ENCODE measurements at places on chromosomes 5 and 9.

DNA sequence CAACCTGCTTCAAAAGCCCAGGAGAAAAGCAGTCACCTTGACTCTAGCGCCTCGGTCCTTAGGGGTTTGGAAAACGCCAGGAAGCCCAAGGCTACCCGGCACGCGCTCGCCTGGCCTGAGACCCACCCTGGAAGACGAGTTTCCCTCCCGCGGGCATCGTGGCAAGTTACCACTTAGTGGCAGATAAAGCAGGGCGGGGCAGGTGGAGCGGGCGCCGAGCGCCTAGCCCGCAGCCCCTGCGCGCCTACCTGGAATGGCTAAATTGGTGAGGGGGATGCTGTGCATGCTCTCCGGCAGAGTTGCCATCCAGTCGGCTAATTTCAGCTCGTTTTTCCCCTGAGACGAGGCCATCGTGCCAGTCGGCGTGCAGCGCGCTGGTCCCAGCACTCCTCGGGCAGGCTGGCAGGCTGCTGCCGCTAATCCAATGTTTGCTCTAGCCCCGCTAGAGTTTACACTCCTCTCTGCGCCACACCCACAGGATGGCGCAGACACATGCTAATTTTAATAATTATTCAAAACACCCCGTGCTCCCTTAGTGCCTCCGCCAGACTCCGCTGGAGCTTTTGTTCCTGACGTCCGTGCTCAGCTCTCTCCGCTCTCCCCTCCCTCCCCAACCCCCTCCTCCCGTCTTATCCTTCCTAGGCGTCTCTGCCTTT, at the start of gene PLCXD3:
Gene PLCXD3 (minus strand): TSS at position 426 of the 656 bp plus-strand sequence. CDS start 75 bp downstream, at position 351.
- DNase-seq: no peak

- no peak for DNase-seq
These were observed 160.6 kb downstream of the COL23A1 start for GRCh38 chr5:178429491-178430185.

- no peak for DNase-seq
These were observed 8.7 kb upstream of the ST6GALNAC6 start for GRCh38 chr9:127907867-127908659.

GRCh38 chr5:80793354-80793753, 138.6 kb upstream of the DHFR start:
- DNase-seq: no peak

DNA sequence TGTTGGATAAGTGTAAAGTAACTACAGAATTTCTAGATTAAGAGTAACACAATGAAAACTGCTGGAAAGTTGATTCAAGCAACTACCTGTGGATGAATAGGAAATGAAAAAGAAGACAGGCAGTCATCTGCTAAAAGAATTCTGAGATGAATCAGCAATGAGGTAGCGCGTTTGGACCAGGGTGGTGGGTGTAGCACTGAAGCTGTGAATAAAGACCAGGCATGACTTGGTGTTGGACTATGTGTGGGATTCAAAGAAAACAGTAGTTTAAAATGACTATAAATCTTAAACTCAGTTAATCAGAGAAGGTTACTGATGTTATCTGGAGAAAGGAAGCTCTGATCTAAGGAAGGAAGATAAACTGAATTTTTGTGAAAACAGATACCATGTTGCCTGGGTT, 159.8 kb downstream of the FBN2 start:
- no peak for DNase-seq

- no peak for DNase-seq
These were observed 156.4 kb upstream of the FTMT start for GRCh38 chr5:121695307-121695706.

DNA sequence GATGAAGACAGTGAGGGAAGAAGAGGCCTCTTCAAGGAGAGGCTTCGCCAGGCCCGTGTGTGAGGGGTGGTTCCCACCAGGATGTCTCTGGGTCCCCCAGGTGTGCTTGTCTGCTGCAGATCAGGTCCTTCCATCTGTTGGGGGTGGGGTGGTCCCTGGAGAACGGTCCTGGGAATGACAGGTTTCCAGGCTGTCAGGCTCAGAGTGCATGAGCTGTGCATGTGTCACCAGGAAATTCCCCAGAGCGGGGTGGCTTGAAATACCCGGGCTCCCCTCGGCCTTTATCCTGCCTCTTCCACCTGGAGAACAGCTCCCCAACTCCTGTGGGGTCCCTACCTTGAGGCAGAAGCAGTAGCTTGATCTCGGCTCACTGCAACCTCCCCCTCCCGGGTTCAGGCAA, 118.8 kb downstream of the GAPVD1 start:
- no peak for DNase-seq

GRCh38 chr9:2465921-2466460, 155.6 kb upstream of the VLDLR start:
- DNase-seq: no peak

GRCh38 chr9:132504488-132504887, 77.9 kb upstream of the BARHL1 start:
- DNase-seq: no peak

DNA sequence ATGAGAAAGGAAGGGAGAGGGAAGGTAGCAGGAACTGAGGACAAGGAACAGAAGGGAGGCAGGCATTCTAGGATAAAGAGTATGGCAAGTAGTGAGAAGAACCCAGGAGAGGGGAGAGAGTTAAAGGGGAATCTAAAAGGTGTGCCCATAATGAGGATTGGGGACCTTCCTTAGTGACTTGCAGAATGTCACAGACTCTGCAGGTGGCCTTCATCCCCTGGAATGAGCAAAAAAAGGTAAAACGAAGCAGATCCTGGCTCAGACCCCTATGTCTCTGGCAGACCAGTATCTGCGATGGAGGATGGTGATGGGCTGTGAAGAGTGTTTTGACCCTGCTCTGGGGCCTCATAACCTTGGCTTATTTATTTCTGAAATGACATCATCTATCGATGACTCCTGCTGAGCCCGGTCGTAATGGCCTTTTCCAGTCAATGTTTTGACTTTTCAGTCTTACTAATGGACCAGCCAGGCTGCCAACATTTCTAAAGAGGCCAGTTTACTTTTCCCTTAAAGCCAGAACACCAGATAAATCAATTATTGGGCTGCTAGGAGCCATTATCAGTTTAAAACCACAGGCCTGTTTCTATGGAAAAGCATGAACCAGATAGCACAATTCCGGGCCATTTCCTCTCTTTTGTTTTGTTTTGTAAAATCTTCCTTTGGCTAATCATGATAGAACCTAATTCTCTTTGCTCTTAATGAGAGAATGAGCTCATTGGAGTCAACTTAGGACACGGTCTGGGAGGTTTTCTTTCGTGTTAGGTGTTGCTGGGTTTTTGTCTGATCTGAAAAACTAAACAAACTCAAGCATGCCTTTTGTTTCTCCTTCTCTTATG, 3.1 kb downstream of the TMOD1 start:
- no peak for DNase-seq

GRCh38 chr5:174371600-174372094, 326.1 kb downstream of the NSG2 start:
- no peak for DNase-seq

DNA sequence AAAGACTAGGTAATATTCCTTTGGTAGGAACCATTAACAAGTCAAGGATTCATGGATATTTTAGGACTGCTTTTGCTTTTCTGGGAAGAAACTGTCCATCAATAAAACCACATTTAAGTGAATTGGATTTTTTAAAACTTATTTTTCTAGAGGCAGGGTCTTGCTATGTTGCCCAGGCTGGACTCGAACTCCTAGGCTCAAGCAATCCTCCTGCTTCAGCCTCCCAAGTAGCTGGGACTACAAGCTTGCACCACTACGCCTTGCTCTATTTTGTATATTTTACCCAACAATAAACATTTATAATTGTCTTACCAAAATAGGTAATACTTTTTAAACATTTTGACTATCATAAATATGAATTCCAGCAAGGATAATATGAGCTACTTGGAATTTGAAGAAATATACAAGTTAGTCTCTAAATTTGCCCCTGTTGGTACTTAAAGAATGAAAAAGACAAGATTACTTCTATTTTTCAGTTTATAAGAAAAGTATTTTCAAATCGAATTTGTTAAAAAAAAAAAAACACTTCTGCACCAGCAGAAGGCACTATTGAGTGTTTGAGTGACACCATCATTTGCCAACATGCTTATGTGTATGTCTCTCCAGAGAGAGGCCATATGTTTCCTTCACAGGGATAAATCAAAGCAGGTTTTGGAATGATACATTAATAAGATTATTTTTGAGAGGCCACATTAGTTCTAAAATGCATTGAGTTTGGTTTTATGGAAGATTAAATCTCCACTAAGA, 60.0 kb upstream of the CARTPT start:
- DNase-seq: no peak
